Fibroblast of lung (primary cell): ENCODE measurements at places on chromosomes 2 and 18.
A peak's percentile ranks its signal among the peaks of the same experiment; 100 is the strongest.

DNA sequence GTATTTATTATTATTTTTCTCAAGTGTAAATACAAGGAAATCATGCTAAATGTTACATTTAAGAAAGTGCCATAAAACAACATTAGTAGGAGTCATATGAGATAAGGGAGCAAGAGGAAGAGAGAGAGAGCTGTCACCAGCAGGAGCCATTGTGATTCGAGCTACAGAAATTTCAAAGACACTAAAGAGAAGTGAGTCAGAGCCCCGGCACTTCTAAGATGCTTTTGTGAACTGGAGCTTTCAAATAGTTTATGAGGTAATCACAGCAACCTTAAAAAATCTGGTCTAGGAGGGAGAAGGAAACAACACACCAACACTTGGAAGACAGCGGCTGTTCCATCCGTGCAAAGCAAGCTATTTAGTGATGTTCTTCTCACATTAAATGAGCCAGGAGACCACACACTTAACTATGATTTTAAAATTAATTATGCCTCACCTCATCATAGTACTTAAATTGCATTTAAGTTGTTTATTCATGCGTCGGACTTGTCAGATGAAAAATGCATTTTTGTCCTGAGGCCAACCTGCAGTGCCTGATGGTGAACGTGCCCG, 382.7 kb upstream of the SALL3 start:
- no peaks in the 10 kb centered on the region for H3K36me3 ChIP-seq
- H3K4me3 ChIP-seq: no peak overlapping the region
- no peaks in the 10 kb centered on the region for H3K4me1 ChIP-seq
- H3K27ac ChIP-seq: no peak overlapping the region

- no peaks in the 10 kb centered on the region for H3K4me1 ChIP-seq
- H3K36me3 ChIP-seq: no peaks in the 10 kb centered on the region
- H3K4me3 ChIP-seq: no peak overlapping the region
- H3K27ac ChIP-seq: peak overlapping the region; percentile 19
Measured at GRCh38 chr2:40625849-40626248, 174.0 kb upstream of the SLC8A1 start.

DNA sequence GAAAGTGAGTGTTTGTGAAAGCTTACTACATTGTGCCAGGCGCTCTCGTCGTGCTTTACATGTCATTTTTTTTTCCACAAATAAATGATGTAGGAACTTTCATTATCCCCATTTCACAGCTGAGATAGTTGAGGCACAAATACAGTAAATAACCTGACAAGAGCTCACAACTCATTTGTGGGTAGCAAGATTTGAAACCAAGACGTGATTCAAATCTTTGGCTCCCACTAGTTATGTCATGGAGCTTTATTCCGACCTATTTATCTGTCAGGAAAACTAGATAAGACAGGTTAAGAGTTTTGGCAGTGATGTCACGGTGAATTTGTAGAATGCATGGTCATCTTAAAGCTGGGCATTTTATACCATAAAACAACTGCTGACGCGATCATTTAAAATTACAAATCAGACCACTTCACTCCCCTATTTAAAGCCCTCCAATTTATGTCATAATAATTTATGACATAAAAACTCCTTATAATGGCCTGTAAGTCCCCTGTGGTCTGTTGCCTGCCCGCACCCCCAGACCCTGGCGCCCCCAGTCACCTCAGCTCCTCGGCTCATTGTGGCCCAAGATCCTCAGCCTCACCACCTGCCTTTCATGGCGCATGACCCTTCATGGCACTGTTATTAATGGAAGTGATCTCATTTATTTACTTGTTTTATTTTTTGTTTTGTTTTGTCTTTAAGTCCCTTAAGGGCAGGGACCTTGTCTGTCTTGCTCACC, 678 bp upstream of the ZNF24 start:
- H3K27ac ChIP-seq: peak overlapping the region; percentile 96
- no peaks in the 10 kb centered on the region for H3K27me3 ChIP-seq
- H3K4me3 ChIP-seq: peak overlapping the region; percentile 70
- peaks cover 4% of the 10 kb centered on the region for H3K36me3 ChIP-seq
- DNase-seq: no peak

GRCh38 chr18:67451960-67452359, 64.6 kb downstream of the DSEL start:
- H3K27me3 ChIP-seq: no peaks in the 10 kb centered on the region
- no peak for DNase-seq
- no peak overlapping the region for H3K4me3 ChIP-seq
- H3K4me1 ChIP-seq: no peaks in the 10 kb centered on the region
- H3K36me3 ChIP-seq: no peaks in the 10 kb centered on the region

DNA sequence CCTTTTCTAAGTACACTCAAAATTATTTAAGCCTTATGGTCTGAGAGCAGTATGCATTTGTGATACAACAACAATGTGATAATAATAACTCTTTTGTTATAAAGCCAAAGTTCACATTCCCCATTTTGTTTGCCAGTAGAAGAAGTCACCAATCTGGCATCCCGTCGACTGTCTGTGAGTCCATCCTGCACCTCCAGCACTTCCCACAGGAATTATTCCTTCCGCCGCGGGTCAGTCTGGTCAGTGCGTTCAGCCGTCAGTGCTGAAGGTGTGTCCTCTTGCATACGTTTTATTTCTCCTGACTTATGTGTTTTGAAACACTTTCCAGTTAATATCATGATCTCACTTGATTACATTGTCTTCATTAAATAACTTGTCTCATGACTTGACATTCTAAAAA, 80.3 kb upstream of the RPE start:
- H3K36me3 ChIP-seq: no peaks in the 10 kb centered on the region
- H3K27ac ChIP-seq: no peak overlapping the region
- H3K27me3 ChIP-seq: no peaks in the 10 kb centered on the region

GRCh38 chr2:99818842-99819241, 323.5 kb downstream of the AFF3 start:
- DNase-seq: peak; percentile 62
- no peaks in the 10 kb centered on the region for H3K4me1 ChIP-seq
- no peak overlapping the region for H3K4me3 ChIP-seq
- H3K27me3 ChIP-seq: no peaks in the 10 kb centered on the region
- H3K36me3 ChIP-seq: no peaks in the 10 kb centered on the region
- H3K27ac ChIP-seq: no peak overlapping the region

DNA sequence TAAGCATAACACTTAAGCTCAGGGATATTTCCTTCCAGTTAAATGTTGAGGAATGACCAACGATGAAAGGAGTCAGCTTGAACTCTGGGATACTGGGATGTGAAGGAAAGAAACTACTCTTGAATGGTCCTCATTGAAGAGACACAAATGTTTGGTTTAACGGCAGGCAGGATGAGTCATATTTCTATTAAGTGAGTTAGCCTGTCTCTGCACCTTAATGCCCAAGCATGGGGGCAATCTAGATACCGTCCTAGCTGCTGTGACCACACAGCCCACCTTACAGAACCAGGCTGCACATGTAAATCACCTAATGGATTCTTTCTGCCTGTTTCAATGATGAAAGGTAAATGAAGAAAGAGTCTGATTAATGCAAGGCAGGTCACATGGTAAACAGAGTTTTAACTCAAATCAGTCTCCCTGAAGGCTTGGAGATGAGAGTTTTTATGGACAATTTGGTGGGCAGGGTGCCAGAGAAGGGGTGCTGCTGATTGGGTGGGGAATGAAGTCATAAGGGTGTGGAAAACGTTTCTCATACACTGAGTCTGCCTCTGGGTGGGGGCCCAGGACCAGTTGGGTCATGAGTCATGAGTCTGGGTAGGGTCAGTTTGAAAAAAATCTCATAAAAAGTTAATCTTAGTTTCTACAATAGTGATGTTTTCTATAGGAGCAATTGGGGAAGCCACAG, 144.6 kb upstream of the MMADHC start:
- no peaks in the 10 kb centered on the region for H3K36me3 ChIP-seq
- peaks cover 5% of the 10 kb centered on the region for H3K4me1 ChIP-seq
- no peak overlapping the region for H3K4me3 ChIP-seq
- DNase-seq: peak; percentile 70
- H3K27ac ChIP-seq: peak overlapping the region; percentile 45

GRCh38 chr2:209146682-209147320, 277.0 kb upstream of the MAP2 start:
- no peaks in the 10 kb centered on the region for H3K36me3 ChIP-seq
- H3K27me3 ChIP-seq: no peaks in the 10 kb centered on the region
- no peak overlapping the region for H3K4me3 ChIP-seq

DNA sequence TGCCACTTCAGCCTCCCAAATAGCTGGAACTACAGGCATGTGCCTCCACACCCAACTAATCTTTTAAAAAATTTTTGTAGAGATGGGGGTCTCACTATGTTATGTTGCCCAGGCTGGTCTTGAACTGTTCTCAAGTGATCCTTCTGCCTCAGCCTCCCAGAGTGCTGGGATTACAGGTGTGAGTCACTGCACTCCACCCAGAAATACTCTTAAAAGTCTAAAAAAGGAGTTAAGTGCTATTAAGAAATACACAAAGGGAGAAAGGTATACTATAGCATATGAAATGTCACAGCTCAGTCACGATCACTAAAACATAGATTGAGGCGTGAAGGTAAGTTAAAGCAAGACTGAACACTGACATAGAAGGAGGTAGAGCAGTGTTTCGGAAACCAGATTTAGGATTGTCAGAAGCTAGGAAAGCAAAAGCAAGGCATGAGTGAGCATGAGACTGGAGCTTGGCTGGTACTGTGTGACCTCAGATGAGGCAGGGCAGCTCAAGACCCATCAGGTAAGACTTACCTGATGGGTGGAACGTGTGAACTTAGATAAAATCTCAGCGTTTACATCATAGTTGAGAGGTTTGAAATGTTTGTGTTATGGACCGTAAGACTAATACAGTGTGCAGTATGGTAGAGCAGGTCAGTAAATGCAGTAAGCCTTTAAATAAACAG, 9.2 kb downstream of the CCNYL1 start:
- H3K27ac ChIP-seq: no peak overlapping the region
- H3K4me1 ChIP-seq: no peaks in the 10 kb centered on the region
- no peak overlapping the region for H3K4me3 ChIP-seq
- no peak for DNase-seq
- no peaks in the 10 kb centered on the region for H3K36me3 ChIP-seq
- H3K27me3 ChIP-seq: no peaks in the 10 kb centered on the region

DNA sequence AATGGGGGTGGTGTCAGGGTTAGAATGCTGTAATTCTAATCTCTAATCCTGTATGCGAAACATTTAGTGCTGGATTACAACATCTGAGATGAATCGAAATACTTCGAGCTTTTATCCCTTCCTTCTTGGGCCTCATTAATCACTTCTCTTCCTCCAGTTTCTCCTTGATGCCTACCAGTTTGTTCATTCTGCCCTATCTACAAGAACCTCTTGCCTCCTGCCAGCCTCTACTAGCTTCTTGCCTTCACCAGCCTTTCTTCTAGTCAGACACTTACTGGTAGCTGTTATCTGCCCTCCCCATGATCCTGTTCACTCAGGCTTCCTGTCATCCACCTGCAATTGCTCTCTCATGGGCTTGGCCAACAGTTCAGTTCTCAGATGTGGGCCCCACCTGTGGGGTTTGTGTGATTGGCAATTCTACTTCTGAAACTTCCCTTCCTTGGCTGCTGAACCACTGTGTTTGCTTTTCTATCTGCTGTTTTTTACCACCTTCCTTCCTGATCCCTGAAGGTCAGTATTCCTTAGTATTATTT, 15.4 kb upstream of the FARP2 start:
- H3K4me3 ChIP-seq: no peak overlapping the region
- peaks cover 18% of the 10 kb centered on the region for H3K36me3 ChIP-seq
- no peaks in the 10 kb centered on the region for H3K27me3 ChIP-seq

DNA sequence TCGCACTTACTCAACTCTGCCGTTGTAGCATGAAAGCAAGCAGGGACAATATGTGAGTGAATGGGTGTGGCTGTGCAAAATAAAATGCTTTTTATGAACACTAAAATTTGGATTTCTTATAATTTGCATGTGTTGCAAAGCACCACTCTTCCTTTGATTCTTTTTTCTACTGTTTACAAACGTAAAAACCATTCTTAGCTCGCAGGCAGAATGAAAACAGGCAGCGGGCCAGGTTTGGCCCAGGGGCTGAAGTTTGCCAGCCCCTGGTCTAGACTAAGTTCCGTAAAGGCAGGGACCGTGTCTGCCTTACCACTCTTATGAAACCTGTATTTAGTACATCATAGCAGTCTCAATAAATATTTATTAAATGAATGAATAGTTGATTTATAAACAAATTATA, 83.7 kb upstream of the SPATS2L start:
- no peaks in the 10 kb centered on the region for H3K27me3 ChIP-seq
- H3K27ac ChIP-seq: no peak overlapping the region
- no peak overlapping the region for H3K4me3 ChIP-seq
- H3K36me3 ChIP-seq: no peaks in the 10 kb centered on the region
- no peaks in the 10 kb centered on the region for H3K4me1 ChIP-seq
- no peak for DNase-seq

DNA sequence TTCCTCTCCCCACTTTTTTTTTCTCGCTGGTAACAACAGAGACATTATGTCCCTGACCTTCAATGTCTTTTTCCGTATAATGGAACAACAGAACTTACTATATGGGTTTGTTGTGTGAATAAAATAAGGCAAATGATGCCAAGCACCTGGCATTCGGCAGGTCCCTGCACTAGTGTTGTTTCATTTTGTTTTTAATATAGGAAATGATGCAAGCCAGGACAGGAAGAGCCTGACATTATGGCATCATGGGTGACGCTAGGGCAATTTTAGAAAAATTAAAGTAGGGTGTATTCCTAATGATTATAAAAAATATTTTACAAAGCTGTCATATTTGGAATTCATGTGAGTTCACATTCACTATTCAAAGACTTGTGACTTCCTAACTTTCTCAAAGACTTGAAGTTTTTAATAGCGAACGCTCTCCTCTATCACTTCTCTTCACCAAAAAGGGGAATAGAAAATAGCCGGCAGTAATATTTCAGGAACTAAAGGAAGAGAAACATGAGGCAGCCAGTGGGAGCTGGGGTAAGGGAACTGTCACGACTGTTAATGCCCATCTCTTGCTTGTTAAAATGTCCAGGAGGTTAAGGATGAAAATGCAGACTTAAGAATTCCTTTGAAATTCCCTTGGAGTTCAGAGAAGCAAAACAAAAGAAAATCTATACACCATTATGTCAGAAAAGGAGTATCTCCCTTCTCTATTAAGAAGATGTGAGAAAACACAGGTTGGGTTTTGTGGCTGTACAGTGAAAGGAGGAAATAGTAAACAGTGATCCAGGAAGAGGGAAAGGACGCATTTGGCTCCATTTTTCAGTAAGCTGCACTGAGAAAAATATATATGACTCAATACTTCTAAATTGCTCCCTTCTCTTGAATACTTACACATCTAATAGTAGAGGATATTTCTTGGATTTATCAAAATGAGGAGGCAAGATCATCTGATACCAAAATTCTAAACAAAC, 60.2 kb downstream of the DPP4 start:
- H3K36me3 ChIP-seq: no peaks in the 10 kb centered on the region
- no peak overlapping the region for H3K4me3 ChIP-seq
- H3K4me1 ChIP-seq: no peaks in the 10 kb centered on the region

GRCh38 chr2:41621095-41621494, 426.7 kb upstream of the PKDCC start:
- H3K27me3 ChIP-seq: no peaks in the 10 kb centered on the region
- DNase-seq: no peak
- H3K27ac ChIP-seq: no peak overlapping the region
- no peaks in the 10 kb centered on the region for H3K36me3 ChIP-seq
- H3K4me1 ChIP-seq: no peaks in the 10 kb centered on the region
- no peak overlapping the region for H3K4me3 ChIP-seq

- no peaks in the 10 kb centered on the region for H3K36me3 ChIP-seq
- H3K27ac ChIP-seq: no peak overlapping the region
- H3K4me3 ChIP-seq: no peak overlapping the region
- no peak for DNase-seq
Measured at GRCh38 chr18:62030091-62030985, 137.5 kb upstream of the RNF152 start.

- no peak overlapping the region for H3K27ac ChIP-seq
- H3K4me1 ChIP-seq: no peaks in the 10 kb centered on the region
- no peaks in the 10 kb centered on the region for H3K36me3 ChIP-seq
Measured at GRCh38 chr2:1002350-1002749, 51.7 kb downstream of the SNTG2 start.
